A549 (cell line): ENCODE measurements at places on chromosomes 3 and 15.
A peak's percentile ranks its signal among the peaks of the same experiment; 100 is the strongest.

DNA sequence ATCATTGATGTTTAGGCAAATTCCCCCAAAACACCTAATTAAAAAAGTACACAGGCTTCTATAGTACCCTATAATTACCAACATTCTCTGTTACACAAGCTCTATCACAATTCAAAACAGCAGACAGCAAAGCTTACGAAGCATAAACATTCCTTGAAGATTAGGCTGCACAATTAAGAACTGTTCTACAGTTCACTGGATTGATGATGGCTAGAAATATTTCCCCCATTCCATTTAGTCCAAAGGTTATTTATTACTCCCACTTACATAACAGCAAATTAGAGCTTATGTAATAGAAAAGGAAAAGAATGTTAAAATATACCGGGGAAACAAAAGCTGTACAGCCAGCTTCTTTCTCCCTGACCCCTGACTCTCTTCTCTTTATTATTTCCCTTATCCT is 49.3 kb downstream of the UACA start:
- no peak for DNase-seq

DNA sequence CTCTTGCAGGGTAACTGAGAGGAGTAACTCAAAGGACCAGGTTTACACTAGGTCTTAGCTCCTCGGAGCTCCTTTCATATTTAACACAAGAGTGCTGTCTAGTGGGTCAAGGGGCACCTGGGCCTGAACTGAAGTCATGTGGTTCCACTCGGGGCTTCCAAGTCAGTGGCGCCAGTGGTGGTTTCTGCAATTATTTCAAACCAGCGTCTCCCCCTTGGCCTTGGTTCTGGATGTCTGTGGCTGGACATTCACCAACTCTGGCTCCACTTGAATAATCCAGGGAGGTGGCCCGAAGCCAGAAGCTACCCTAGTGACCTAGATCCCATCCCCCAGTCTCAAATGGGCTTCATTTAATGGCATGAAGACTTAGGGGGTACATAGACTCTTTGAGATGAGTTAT is 144.3 kb upstream of the ADAMTS9 start:
- DNase-seq = no peak

DNA sequence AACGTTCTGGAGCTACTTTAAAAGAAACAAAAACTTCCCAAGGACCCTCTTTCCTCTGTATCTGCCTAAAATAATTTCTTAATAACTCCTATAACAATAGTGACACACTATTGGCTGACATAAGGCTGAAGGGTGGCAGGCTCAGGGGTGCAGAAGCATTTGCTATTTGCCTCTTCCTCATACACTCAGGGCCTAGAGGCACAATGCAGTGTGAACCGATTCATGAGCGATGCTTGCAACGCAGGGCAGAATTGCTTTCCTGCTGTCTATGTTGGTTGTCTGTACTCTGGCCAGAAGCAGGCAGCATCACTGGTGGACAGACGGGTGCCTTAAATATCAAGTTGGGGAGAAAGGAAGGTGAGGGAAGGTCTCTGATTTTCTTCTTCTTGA is 157.4 kb downstream of the AGBL1 start:
- DNase-seq = no peak

GRCh38 chr3:187750513-187751123 is 5.3 kb upstream of the BCL6 start:
- DNase-seq = peak; percentile 32
